Stimulated activated CD8-positive, alpha-beta memory T cell treated with anti-CD3 and anti-CD28 coated beads, Interleukin-15, amount 100 ng/mL, for 4 hours (primary cell): ENCODE measurements at places on chromosomes 13 and 19.

GRCh38 chr19:47275791-47276461 lies 1.2 kb downstream of the INAFM1 start:
- DNase-seq = no peak

DNA sequence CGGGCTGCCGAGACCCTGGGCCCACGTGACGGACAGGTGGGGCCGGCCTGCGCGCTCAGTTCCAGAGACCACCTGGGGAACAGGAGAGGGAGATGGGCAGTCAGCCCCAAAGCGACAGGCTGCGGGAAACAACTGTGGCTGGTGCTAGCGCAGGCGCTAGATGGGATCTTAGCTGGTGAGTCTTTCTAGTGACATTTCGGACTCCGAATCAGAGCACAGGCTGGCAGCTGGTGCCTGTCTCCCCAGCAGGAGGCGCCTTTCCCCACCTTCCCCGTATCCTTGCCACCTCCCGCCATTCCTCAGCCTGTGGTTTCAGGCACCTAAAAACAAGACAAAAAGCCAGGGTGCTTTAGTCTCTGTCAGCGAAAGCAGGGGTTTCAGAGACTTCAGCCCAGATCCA lies 19.4 kb upstream of the RANBP3 start:
- no peak for DNase-seq

DNA sequence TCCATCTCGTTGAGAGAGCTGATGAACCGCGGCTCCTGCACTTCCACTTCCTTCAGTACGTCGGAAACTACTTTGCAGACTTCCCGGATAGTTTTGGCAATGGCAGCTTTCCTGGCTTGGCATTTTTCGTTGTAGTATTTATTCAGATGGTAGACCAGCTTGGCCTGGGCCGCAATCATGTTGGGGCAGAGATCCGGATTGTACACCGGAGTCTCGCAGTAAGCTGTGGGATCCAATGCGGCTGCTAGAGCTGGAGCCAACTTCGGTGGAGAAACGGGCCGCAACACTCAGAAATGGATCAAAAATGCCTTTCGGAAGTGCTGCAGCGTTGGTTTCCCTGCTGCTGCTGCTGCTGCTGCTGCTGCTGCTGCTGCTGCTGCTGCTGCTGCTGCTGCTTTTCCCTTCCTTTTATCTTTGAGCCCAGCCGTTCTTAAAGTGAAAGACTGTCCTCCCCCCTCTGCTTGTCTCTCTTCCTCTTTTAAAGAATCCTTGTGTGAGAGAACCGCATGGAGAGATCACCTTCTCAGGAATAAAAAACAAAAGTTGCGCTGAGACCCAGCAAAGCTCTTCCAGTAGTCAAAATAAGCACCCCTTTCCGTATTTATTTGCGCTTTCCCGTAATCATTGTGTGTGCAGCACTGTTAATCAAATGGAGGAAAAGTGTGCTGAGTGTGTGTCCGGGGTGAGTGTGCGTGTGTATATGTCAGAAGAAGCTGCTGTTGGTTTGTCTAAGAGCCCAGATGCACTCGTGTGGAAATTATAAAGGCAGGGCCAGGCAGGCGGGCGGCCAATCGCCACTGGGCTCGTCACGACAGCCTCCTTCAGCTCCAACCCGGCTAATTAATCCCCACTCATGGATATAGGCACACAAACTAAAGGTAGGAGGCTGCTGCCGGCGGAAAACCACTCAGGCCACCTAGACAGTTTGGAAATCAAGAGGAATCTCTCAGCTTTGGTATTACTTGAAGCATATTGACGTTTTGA lies at the start of gene MAB21L1:
TSS of gene MAB21L1 (minus strand) at position 730 of the 984 bp plus-strand sequence. CDS start at position 179, 551 bp downstream.
- DNase-seq = no peak

- DNase-seq = no peak
Observed at GRCh38 chr13:40582531-40582930, 83.9 kb downstream of the FOXO1 start.

DNA sequence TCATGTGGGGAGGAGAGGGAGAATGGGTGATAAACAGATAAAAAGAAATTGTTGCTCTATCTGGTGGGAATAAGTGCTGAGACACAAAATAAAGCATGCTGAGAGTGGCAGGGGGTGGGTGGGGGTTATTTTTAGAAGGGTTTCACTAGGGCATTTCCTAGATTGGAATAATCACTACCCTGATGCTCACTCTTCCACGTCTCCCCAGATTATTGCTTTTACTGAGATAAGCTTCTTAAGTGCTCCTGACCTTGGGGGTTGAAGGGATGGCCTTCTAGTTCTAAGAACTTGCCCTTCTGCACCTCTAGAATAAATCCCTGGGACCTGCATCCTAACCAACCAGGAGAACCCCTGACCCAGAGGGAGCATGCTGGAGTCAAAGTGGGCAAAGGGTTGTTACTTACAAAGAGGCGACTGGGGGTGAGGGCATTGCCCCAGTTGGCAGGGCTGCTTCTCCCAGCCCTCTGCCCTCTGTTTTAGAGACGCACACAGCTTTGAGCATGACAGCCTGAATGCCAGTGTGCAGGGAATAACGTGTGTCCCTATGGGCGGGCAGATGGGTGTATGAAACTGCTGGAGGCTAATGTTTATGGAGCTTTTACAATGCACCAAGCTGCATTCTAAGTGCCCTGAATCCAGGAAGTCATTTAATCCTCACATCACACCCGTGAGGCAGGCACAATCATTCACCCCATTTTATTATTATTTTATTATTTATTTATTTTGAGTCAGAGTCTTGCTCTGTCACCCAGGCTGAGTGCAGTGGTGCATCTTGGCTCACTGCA lies 743 bp downstream of the RDH8 start:
- no peak for DNase-seq

GRCh38 chr13:41720839-41721561 lies 239.9 kb downstream of the VWA8 start:
- no peak for DNase-seq

- no peak for DNase-seq
Observed at GRCh38 chr19:11324079-11324661, 15.3 kb downstream of the RAB3D start.

GRCh38 chr19:16168465-16169081 lies 4.8 kb downstream of the CIB3 start:
- DNase-seq = no peak

DNA sequence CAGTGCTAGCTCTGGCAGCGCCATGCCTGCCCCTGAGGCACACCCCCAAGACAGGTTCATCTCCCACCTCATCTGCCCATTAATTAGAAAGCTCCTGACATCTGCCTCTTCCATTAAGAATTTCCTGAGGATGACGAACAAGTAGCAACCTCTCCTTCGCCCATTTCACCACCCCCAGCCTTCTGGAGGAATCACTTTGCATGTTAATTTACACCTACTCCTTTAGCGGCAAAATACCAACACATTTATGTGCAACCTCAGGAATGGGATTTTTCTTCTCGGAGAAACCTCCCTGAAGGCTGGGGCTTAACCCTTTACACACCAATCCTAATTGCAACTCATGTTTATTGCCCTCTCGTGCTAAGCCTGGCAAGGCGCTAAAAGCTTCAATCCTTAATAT lies 13.8 kb downstream of the SLC7A1 start:
- DNase-seq = no peak

GRCh38 chr19:4910594-4911281 lies 1.4 kb downstream of the UHRF1 start:
- no peak for DNase-seq

DNA sequence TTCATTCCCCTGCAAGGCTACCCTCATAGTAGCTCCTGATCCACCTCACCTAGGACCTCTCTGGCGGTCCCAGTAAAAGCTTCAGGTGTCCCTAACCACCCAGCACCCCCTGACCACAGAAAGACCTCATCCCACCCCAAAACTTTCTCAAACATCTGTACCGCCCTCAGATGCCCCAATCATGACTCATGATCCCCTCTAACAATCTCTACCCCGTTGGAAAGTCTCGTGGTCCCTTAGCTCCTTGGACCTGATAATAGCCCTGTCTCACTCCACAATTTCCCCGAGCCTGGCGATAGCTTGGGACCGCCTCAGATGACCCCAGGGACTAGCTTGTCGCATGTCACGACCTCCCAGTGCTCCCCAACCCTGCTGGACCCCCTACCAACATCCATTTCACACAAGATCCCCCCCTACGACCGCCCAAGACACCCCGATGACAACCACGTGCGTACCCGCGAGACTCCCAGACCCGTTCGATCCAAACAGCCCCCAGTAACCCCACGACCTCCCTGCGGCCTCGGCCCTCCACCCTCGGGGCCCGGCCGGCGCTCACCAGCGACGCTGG lies 450 bp downstream of the NDUFA11 start:
- DNase-seq = no peak

DNA sequence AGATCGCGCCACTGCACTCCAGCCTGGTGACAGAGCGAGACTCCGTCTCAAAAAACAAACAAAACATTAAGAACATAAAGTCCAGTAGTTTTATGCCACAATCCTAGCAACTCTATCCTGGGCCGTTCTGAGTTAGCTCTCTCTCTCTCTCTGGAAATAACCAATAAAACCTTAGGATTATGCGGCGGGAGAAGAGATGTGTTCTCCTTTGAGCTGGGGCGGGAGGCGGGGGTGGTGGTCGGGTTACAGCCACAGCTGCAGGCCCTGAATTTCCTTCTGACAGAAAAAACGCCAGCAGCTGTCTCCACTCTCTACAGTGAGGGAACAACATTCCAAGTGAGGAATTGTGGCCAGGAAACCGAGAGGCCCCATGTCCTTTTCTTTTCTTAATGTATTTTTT lies 9.1 kb upstream of the PNMA8A start:
- no peak for DNase-seq

DNA sequence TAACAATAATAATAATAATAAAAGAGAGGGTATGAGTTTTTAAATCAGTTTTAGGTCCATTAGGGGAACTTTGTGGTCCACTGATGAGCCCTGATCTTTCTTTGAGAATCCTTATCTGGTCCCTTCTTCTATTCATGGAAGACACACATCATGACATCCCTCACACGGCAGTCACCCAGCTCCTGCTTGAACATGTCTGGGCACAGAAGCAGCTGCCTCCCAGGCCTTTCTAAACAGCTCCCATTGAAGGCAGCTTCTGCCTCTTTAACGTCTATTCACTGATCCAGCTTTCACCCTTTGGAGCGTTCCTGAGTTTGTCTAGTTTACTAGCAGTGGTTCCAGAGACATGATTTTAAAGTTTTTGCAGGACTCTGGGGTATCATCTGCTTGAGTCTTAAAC lies 42.6 kb upstream of the STK24 start:
- DNase-seq = no peak

DNA sequence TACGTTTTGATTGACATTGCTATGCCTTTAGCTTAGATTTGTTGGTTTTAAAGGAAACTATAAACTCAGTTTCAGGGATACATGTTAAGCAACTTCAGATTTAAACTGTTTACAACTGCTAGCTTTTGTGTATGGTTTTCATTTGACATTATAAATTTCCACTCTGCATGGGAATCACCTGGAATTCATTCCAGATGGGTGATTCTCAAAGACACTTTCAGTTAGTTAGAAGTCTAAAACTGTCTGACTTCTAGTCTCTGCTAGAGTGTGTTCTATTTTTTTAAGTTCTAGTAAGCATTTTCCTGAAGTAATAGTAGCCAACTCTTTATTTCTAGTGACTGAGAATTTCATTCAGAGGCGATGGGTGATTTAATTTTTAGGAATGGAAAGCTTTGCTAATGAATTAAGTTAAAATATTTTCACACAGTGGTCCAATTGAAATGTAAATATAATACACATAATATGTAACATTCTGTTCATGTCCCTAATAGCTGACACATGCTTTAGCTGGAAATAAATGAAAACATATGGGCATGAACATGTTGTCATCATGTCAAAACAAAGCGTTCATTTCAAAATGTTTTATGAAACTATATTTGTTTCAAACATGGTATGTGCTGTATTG lies 58.3 kb upstream of the CSNK1A1L start:
- DNase-seq = no peak

- DNase-seq = no peak
Observed at GRCh38 chr13:90362707-90363106, 984.8 kb upstream of the MIR17HG start.

- DNase-seq = no peak
Observed at GRCh38 chr13:101714195-101714594, 261.7 kb downstream of the ITGBL1 start.

- DNase-seq = no peak
Observed at GRCh38 chr13:110129076-110129475, 177.9 kb downstream of the COL4A1 start.

GRCh38 chr19:18332917-18333530 lies 7.4 kb upstream of the PGPEP1 start:
- no peak for DNase-seq

DNA sequence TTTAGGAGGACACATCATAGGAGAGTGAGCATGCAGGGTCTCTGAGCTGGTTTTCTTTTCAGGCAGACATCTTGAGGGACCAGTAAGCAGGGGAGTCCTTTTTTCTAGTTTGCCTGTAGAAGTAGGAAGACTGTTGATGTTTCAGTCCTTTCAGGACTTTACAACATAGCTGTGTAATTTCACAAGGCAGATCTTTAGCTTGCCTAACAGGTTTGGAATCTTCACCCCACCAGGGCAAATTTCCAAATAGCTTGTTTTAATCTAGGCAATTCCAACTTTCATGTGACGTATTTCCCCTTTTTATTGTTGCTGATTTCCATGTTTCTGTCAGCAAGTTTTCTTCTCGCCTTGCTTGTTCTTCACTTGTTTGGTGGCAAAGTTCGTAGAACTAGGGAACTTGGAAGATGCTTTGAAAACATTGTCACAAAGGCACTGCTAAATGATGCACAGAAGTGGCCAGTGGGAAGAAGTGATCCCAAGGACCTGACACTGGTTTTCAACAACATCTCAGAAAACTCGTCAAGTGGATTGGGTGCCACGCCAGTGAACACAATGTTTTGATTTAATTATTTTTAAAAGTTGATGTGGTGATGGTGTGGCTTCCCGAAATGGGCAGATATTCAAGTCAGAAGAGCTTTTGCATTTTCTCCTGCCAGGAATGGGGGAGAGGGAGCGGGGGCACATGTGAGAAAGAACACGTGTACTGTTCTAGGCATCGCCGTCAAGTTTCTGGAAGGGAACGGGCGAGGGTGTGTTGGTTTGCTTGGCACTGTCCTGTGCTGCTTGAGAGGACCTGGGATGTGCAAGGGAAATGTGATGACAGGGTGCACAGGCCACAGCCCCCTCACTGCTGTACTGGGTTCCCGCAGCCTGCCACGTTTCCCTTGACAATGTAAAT lies 418.6 kb downstream of the OXGR1 start:
- no peak for DNase-seq

- DNase-seq = no peak
Observed at GRCh38 chr13:80303225-80303811, 37.6 kb downstream of the SPRY2 start.

DNA sequence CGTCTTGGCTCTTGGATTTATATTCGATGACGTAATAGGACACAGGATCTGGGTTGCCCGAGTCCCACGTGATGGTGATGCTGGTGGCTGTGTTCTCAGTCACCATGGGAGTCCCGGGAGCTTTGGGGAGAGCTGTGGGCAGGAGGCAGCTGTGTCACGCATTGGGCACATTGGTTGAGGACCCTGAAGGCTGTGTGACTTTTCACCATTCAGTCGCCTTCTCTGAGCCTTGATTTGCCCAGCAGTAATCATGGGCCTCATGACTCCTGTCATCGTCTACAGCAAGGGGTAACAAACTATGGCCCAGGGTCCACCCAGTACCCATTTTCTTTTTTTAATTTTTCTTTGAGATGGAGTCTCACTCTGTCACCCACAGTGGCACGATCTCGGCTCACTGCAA lies 96.3 kb downstream of the PTPRS start:
- DNase-seq = no peak

- no peak for DNase-seq
Observed at GRCh38 chr13:50229960-50230661, 214.9 kb downstream of the KCNRG start.

GRCh38 chr13:109273326-109273751 lies 513.0 kb downstream of the IRS2 start:
- no peak for DNase-seq
